ENCODE measurements at places on chromosomes 11 and 22. TPM values are rescaled to one million over a fixed set of nuclear protein-coding genes. Genes with fewer than 3 reads are reported as not detected.

Gene PKP3
- 40.4 TPM for total RNA-seq

Gene ARHGAP20
- 6.6 TPM for total RNA-seq

Gene SYT13
- total RNA-seq = not detected

Gene HRAS
- 55.5 TPM for total RNA-seq

Gene KDM4D
- total RNA-seq = 0.52 TPM

Gene DCHS1
- 28.0 TPM for total RNA-seq

Gene DRD2
- total RNA-seq = not detected

Gene TRMU
- 34.9 TPM for total RNA-seq

Gene LRP4
- 14.0 TPM for total RNA-seq

Gene TXN2
- 54.2 TPM for total RNA-seq

Data from upper lobe of right lung (tissue), 1 donor.